Activated CD4-positive, alpha-beta memory T cell treated with anti-CD3 and anti-CD28 coated beads, Interleukin-2, amount 10 ng/mL, durations not matched to agents 7 days and 5 days (primary cell): ENCODE measurements at places on chromosomes 1 and 21.

DNA sequence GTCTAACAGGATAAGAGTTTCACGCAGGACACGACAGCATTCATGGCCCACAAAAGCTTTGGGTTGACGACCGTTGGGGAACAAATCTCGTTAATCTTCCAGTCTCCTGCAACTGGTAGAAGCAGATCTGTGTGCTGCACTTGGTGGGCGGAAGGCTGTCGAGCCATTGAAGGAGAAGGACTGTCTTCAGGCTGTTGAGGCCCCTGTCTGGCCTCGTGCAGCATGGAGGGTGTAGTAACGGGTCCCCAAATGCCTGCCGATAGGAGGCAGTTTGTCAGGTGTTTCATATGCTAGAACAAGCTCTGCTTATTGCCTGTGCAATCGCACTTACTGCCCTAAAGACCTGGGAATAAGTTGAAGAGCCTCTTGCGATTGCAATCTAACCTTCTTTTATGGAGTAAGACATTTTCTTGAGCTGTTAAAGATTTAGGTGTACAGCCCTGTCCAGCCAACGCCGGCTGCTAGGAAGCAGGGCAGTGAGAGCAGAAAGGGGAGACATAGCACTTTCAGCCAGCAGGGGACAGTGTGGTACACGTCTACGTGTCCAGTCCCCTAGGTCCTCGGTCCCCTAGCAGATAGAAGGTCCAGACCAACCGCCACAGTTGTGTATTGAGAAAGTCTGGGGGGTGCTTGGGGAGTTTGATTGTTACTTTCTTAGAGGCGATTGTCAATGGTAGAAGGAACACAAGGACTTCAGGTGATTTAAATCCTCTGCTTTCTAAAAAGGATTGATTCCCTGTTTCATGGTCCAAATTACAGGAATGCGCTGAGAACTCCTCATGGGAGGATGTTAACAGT, 102.3 kb upstream of the TMPRSS2 start:
- no peak overlapping the region for H3K27ac ChIP-seq
- DNase-seq, result peak; percentile 28
- H3K4me3 ChIP-seq, result no peak overlapping the region
- no peaks in the 10 kb centered on the region for H3K4me1 ChIP-seq
- peaks cover 6% of the 10 kb centered on the region for H3K27me3 ChIP-seq
- H3K36me3 ChIP-seq, result no peaks in the 10 kb centered on the region

GRCh38 chr1:68372487-68372886, 77.3 kb downstream of the RPE65 start:
- H3K27me3 ChIP-seq, result no peaks in the 10 kb centered on the region
- no peaks in the 10 kb centered on the region for H3K36me3 ChIP-seq
- DNase-seq, result no peak
- H3K27ac ChIP-seq, result no peak overlapping the region

- no peak overlapping the region for H3K4me3 ChIP-seq
- DNase-seq, result no peak
- H3K4me1 ChIP-seq, result no peaks in the 10 kb centered on the region
- H3K36me3 ChIP-seq, result no peaks in the 10 kb centered on the region
- no peak overlapping the region for H3K27ac ChIP-seq
Observed at GRCh38 chr1:168110896-168111545, 25.7 kb downstream of the GPR161 start.

- no peak overlapping the region for H3K4me3 ChIP-seq
- no peaks in the 10 kb centered on the region for H3K27me3 ChIP-seq
- H3K4me1 ChIP-seq, result no peaks in the 10 kb centered on the region
Observed at GRCh38 chr21:26804895-26805609, 40.2 kb downstream of the ADAMTS1 start.

DNA sequence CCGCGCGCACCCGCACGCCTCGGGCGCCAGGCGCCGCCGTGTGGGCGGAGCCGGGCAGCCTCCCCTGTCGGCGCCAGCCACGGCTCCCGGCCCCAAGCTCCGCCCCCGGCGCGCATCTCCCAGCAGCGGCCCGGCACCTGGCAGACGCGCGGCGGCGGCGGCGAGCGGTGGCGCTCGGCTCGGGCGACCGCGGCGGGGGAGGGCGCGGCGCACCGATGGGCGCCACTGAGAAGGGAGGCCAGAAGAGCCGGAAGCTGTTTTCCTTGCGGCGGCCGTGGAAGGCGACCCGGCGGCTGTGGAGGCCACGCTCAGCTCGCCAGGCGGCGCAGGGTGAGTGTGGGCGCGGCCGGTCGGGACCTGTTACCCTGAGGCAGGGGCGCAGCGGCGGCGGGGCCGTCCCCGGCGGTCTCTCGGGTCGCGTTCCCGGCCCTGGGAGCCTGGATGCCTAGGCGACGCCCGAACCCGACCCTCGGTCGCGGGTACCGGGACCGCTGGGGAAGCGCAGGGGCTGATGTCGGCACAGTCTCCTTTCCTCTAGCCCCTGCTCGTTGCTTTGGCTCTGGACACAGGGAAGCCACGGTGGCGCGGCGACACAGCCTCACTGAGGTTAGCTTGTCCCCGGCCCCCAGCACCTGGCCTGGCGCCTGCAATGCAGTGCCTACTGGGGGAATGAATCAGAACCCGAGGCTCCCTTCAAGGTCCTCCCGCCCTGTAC, 54.9 kb upstream of the DNAJC6 start:
- no peak overlapping the region for H3K27ac ChIP-seq
- peaks cover 28% of the 10 kb centered on the region for H3K4me1 ChIP-seq
- H3K27me3 ChIP-seq, result peaks cover 3% of the 10 kb centered on the region
- H3K36me3 ChIP-seq, result no peaks in the 10 kb centered on the region
- H3K4me3 ChIP-seq, result peak overlapping the region; percentile 85

GRCh38 chr1:14666373-14666772, 67.9 kb downstream of the KAZN start:
- no peak overlapping the region for H3K27ac ChIP-seq
- H3K4me1 ChIP-seq, result no peaks in the 10 kb centered on the region
- no peak for DNase-seq
- H3K36me3 ChIP-seq, result no peaks in the 10 kb centered on the region
- no peak overlapping the region for H3K4me3 ChIP-seq

DNA sequence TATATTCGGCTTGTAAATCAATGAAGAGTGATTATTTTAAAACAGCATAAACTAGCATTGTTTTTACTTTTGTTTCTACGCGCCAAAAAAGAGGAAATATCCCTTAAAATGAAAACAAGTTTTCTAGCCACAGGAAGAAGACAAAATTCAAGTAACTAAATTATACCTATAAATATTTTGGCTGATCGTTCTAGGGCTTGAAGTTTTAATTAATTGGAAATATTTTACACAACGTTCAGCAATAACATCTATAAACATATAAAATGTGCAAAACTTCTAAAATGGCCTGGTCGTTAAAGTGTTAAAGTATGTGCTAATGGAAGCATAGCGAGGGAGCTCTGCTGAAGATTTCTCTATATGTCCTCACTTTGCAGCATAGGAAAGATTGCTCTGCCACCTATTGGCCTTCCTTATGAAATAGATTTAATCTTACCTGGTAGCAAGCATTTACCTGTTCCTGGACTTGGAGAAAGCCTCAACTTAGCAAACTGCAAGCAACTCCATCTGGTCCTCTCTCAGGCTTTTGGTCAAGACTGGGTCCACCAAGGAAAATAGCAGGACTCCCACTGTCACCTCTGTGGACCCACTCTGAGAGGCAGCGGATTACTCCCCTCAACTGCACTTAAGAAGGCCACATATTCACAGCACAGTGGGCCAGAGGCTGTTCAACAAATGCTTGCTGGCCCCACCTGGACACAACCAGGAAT, 351.3 kb upstream of the RUNX1 start:
- peak; percentile 27 for DNase-seq
- no peak overlapping the region for H3K4me3 ChIP-seq
- H3K4me1 ChIP-seq, result peaks cover 14% of the 10 kb centered on the region
- no peaks in the 10 kb centered on the region for H3K36me3 ChIP-seq
- H3K27me3 ChIP-seq, result no peaks in the 10 kb centered on the region

DNA sequence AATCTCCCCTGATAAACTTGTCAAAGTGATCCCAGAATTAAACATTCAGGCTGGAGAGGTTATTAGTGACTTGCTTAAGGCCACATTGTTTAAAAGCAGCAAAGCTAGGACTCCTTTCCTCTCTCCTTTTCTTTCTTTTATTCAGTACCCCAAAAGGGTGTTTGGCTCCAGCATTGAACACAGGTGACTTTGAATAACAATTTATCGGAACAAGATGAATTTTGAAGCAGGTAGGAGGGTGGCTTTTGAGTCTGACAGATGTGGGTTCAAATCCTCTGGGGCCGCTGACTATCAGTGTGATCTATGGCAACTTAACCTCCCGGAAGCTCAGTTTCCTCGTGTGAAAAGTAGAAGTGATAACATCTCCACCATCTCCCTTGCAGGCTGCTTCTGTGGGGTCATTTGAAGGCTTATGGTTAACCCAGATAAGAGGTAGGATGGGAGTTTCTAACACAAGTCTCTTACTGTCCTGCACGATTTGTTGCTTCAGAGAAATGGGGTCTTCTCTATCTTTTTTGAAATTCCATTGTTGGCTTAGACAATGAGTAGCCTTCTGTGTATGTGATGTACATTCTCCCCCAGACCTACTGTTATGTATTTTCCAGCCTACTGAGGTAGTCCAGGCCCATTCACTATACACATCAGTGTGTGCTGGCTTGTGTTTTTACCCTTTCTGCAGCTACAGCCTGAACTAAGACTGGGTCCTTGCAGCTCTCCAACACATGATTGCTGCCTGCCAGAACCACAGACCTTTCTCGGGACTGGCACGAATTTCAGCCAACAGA, 29.0 kb downstream of the JUN start:
- H3K27ac ChIP-seq, result peak overlapping the region; percentile 84
- peak; percentile 49 for DNase-seq
- no peaks in the 10 kb centered on the region for H3K36me3 ChIP-seq
- H3K4me3 ChIP-seq, result peak overlapping the region; percentile 22
- H3K27me3 ChIP-seq, result no peaks in the 10 kb centered on the region

- no peak overlapping the region for H3K27ac ChIP-seq
- H3K4me1 ChIP-seq, result no peaks in the 10 kb centered on the region
- H3K36me3 ChIP-seq, result no peaks in the 10 kb centered on the region
- H3K27me3 ChIP-seq, result peaks cover 3% of the 10 kb centered on the region
- H3K4me3 ChIP-seq, result no peak overlapping the region
Observed at GRCh38 chr1:18578271-18578670, 52.4 kb upstream of the PAX7 start.

DNA sequence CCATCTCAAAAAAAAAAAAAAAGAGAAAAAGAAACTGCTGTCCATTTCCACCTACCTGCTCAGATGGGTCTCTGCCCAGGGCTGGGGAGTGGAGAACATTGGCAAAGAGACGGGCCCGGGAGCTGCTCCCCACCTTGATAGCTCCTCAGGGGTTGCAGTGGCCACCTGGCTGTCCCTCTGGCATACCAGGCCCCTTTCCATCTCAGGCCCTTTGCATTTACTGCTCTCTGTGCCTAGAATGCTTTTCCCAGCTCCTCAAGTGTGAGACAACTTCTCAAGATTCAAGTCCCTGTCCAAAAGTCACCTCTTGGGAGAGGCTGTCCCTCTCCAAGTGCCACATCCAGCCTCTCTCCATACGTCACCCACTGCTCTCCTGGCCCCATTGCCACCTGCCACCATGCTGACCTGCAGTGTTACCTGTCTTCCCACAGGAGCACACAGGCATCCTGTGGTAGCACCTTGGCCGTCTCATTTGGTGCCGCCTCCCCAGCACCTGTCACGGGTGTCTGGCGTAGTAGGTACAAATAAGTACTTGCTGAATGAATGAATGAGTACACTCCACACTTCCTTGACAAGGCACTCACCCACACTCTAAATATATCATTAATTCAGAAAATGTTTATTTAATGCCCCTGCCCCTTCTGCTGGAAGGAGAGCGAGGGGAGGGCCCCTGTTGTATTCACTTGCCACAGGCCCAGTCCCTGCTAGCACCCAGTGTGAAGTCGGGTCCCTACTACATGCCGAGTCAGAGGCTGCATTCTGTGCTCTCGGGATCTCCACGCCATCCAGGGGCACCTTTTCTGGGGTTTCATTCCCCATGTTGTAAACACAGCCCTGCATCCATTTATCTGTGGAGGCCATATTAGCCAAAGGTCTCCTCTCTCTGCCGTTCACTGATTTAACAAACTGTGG, 48.8 kb downstream of the DISP3 start:
- no peaks in the 10 kb centered on the region for H3K27me3 ChIP-seq
- DNase-seq, result no peak
- H3K4me1 ChIP-seq, result no peaks in the 10 kb centered on the region

- no peaks in the 10 kb centered on the region for H3K4me1 ChIP-seq
- no peaks in the 10 kb centered on the region for H3K27me3 ChIP-seq
- DNase-seq, result no peak
- H3K27ac ChIP-seq, result no peak overlapping the region
- no peak overlapping the region for H3K4me3 ChIP-seq
Observed at GRCh38 chr1:177983077-177983476, 13.2 kb upstream of the SEC16B start.

DNA sequence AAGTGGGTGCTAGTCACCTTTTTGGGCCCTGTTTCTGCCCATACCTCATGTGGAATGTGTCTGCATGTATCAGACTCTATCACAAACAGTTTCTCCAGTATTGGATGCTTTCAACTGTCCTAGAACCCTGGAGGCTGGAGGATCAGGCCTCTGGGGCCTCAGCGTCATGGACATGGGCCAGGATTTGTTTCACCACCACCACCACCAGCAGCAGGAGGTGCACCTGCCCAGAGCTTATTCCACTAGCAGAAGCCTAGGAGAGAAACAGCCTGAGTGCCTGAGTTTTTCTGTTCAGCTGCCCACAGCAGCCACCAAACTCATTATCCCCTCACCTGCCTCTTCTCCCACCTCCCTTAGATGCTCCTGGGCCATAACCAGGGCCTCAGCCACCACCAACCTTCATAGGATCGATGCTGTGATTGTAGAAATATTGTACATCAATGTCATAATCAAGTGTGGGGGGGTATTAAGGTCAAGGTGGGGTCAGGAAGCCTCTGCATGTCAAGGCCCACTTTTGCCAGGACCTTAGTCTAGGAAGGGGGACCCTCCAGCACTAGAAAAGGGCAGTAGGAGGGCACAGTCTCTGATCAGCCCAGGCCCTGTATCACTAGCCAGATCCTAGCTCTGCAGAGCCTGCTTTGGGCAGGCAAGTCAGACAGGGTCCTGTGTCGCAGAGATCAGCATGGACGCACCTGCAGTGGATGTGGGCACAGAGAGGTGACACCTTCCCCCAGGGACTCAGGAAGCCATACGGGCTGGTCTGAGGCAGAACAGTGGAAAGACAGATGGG, 9.3 kb downstream of the DMAP1 start:
- H3K4me3 ChIP-seq, result no peak overlapping the region
- H3K36me3 ChIP-seq, result peaks cover 13% of the 10 kb centered on the region
- no peak overlapping the region for H3K27ac ChIP-seq
- no peaks in the 10 kb centered on the region for H3K27me3 ChIP-seq
- H3K4me1 ChIP-seq, result peaks cover 5% of the 10 kb centered on the region

- H3K27me3 ChIP-seq, result peaks cover 7% of the 10 kb centered on the region
- no peak for DNase-seq
- no peaks in the 10 kb centered on the region for H3K36me3 ChIP-seq
- H3K4me3 ChIP-seq, result no peak overlapping the region
Observed at GRCh38 chr1:229579059-229579673, 20.7 kb upstream of the ABCB10 start.

- peaks cover 14% of the 10 kb centered on the region for H3K4me1 ChIP-seq
- no peak overlapping the region for H3K4me3 ChIP-seq
- H3K27me3 ChIP-seq, result no peaks in the 10 kb centered on the region
- DNase-seq, result peak; percentile 92
- H3K27ac ChIP-seq, result no peak overlapping the region
- no peaks in the 10 kb centered on the region for H3K36me3 ChIP-seq
Observed at GRCh38 chr21:43810505-43811261, 21.3 kb downstream of the RRP1 start.

- peaks cover 16% of the 10 kb centered on the region for H3K27me3 ChIP-seq
- peaks cover 4% of the 10 kb centered on the region for H3K4me1 ChIP-seq
- DNase-seq, result no peak
- H3K36me3 ChIP-seq, result no peaks in the 10 kb centered on the region
- no peak overlapping the region for H3K27ac ChIP-seq
Observed at GRCh38 chr1:33459691-33460090, 12.8 kb upstream of the ZSCAN20 start.
